Activated CD4-positive, alpha-beta T cell treated with anti-CD3 and anti-CD28 coated beads, Interleukin-2, amount 50 U/mL, for 24 hours (primary cell): ENCODE measurements at places on chromosomes 5 and 9.
A peak's percentile ranks its signal among the peaks of the same experiment; 100 is the strongest.

- DNase-seq: no peak
Observed at GRCh38 chr5:72397836-72398235, 77.7 kb downstream of the PTCD2 start.

DNA sequence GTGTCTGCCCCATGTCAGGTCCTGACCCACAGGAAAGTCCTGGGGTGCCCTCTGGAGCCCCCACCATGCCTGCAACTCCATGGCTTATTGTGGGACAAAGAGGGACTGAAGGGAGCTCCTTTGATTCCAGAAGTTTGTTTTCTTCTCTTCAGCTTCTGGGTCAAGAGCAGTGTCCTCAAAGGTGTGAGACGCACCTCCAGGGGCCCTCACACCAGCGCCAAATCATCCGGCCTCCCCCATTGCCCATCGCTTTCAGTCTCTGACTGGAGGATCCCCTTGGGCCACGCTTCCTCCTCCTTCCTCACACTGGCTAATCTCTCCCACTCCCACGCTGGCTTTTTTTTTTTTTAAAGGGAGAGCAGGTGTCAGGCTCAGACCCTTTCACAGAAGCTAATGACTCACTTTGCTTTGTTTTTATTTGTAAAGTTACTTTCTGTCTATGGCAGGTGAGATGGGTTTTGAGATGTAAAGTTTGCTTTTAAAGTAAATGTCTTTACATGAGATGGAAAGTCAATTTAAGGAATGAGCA lies 16.7 kb downstream of the CDHR2 start:
- no peak for DNase-seq

DNA sequence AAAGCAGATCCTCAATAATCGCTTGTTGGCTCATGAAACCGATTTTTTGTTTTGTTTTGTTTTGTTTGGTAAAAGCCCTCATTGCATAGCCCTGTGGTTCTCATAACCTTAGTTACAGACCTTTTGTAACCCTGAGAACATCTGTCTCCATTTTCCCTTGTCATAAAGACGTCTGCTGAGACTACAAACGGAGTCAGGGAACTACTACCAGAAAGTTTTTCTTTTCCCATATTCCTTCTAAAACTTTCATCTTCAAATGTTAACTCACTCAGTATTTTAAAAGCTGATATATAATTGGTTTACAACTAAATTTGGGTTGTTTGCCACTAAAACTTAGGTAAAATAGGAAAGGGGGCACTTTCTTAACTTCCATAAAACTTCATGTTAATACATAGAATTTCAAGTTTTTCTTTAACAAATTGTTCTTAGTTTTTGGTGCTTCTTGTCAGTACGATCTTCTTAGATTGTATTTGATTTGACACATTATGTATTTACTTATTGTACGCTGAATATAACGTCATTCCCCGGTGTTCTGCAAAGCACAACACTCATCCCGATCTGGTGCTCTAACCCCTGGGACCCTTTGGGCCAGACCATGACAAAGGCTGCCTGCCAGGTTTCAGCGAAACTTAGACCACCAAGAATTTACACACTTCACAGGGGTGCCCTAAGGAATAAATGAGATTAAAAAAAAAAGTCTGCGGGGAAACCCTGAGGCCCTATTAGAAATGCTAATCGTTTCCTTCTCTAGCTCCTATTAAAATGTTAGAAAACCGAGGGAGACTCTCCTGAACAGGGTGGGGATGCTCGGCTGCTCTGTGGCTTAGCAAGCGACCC lies 1.1 kb upstream of the ANP32B start:
- DNase-seq: no peak

GRCh38 chr5:171479776-171480125 lies 60.3 kb downstream of the FGF18 start:
- no peak for DNase-seq

DNA sequence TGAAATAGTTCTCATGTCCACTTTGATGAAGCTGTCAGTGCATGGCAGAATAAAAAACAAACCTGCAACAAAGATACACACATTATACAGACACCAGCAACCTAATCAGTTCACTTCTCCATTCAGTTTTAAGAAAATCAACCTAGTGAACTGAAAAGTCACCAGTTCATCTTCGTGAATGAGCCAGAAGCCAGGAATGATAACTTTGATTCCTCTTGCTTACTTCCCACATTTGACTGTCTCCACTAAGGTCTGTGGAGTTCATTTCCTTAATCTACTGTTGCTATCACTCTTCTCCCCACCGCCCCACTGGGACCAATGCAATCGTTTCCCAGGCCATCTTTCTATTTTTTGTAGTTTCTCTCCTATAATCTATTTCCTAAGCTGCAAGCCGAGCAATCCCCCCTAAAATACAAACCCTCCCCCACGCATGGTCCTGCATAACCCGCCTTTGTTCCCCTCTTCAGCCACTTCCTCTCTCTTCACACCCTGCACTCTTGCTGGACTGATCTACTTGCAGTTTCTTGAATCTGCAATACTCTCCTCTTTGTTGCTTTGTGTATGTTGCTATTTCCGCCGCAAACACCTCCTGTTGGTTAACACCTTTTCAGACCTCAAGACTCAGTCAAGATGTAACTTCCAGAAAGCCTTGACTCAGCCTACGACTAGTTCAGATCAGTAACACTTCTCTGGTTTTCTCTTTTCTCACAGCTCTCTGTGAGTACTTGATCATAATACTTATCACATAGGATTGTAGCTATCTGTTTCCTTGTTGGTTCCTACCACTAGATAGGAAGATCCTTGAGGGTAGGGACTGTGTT lies 16.6 kb downstream of the STOM start:
- peak; percentile 34 for DNase-seq

DNA sequence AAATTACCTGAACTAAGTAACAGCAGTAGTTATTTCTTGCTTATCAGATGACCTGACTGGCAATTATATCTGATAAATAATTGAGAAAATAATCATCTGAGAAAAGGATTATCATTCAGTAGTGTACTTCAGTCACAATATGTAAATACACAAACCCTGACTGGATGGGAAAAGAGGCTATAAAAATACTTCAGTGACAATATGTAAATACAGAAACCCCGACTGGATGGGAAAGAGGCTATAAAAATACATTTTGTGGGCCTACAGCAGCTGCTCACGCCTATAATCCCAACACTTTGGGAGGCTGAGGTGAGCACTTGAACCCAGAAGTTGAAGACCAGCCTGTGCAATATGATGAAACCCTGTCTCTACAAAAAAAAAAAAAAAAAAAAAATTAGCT lies 11.1 kb downstream of the UBAP2 start:
- DNase-seq: no peak

- no peak for DNase-seq
Observed at GRCh38 chr9:72998363-72998762, 45.5 kb upstream of the ALDH1A1 start.

- no peak for DNase-seq
Observed at GRCh38 chr5:168468836-168469235, 17.4 kb upstream of the RARS1 start.

DNA sequence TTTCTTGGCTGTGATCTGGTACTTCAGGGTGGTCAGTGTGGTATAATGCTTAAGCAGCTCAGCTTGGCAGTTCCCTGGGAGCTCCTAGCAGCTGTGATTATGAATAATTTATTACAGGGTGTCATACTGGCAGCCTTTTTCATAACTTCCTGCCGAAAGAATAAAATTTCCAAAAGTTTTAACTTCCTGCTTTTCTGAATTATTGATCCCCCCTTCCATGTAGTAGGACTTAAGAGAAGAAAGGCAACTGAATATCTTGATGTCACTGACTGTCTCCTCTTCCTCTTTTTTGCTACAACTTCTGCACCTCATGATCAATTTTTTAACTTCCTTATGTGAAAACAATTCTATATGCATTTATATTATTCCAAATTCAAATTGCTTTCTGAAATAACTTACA lies 74.3 kb upstream of the SPEF2 start:
- DNase-seq: no peak

- DNase-seq: no peak
Observed at GRCh38 chr5:167790462-167791260, 500.8 kb upstream of the WWC1 start.

- no peak for DNase-seq
Observed at GRCh38 chr5:98741926-98742325, 31.5 kb upstream of the RGMB start.

DNA sequence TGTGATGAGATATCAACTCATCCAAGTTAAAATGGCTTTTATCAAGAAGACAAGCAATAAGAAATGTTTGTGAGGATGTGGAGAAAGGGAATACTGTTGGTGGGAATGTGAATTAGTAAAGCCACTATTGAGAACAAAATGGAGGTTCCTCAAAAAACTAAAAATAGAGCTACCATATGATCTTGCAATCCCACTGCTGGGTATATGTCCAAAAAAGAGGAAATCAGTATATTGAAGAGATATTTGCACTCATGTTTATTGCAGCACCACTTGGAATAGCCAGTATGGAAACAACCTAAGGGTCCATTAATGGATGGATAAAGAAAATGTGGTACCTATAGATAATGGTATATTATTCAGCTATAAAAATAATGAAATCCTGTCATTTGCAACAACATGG lies 25.1 kb downstream of the PPIP5K2 start:
- DNase-seq: no peak

GRCh38 chr5:135242866-135243555 lies 156.0 kb downstream of the MACROH2A1 start:
- no peak for DNase-seq

- no peak for DNase-seq
Observed at GRCh38 chr9:126347093-126347492, 20.5 kb downstream of the MVB12B start.

GRCh38 chr5:43530648-43531047 lies 15.7 kb upstream of the C5orf34 start:
- DNase-seq: no peak

GRCh38 chr9:99167694-99168093 lies 54.0 kb downstream of the ALG2 start:
- no peak for DNase-seq

DNA sequence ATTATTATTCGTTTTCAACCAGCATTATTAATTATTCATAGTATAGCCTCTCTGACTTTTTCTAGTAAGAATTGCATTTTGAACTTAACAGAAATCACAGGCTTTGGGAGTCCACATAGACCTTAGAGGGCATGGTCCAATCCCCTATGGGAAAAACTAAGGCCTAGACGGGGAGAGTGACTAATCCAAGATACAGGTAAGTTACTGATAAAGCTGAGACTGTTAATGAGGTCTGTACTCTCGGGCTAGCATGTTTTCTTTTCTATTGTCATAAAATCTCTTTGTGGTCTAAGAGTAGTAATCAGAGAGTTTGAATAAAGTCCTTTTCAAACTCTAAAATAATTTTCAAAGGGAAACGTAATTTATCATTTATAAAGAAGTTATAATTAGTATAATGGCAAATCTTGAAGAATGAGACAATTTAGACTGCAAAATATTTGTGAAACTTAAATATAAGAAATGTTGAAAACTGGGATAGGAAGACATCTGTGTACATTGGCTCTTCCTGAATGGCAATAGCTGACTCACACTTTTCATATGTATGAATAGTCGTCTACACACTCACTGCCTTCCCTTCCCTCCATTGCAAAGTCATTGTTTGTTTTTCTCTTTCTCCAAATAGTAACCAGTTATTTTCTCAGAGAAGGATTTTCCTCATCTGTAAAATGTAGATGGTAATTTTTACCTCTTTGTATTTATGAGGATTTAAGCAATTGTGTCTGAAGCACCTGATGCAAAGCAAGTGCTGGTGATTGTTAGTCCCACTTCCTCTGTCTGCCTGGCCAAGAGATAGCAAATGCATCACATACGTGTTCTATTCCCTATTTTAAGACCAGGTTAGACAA lies 207.9 kb upstream of the CD180 start:
- DNase-seq: no peak

DNA sequence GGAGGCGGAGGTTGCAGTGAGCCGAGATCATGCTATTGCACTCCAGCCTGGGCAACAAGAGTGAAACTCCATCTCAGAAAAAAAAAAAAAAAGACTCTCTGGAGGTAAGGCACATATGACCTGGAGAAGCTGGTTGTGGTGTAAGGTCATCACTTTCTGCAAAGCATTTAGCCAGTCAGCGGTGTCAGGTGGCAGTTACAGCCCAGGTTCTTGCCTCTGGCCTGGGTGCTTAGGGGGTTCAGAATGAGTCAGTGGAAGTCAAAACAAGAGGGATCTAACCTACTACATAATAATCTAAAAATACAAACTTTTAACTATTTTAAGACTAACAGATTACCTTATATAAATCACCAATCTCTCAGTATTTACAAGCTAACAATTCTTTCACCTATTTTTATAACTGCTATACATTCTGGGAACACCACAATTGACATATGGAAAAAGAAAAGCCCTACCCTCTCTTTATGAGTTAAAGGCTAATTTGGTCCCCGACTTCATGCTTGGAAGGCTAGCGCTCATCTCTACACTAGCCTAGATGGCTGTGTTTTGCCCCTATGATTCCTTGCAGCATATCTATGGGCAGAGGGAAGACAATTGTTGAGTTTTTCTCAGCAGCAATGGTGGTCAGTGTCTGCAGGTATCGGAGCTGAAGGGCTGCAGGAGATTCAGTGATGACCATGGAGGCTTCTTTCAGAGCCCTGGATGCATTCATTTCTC lies 29.2 kb downstream of the STOM start:
- no peak for DNase-seq

DNA sequence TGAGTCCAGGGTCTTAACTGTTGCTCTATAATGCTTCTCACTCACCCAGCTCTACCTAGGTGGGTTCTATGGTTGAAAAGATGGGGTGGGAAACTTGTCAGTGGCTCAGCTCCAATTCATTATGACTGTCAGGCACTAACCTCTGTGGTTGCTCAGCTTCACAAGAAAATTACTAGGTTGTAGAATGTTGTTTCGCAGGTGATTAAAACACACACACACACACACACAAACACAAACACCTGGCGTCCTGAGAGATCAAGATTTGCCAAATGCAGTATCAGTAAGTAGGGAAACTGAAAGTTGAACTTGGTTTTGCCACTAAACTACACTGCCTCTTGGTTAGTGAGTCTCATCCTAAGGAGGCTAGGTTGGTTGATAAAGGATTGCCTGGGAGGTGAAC lies 2.8 kb downstream of the MCCC2 start:
- DNase-seq: no peak

DNA sequence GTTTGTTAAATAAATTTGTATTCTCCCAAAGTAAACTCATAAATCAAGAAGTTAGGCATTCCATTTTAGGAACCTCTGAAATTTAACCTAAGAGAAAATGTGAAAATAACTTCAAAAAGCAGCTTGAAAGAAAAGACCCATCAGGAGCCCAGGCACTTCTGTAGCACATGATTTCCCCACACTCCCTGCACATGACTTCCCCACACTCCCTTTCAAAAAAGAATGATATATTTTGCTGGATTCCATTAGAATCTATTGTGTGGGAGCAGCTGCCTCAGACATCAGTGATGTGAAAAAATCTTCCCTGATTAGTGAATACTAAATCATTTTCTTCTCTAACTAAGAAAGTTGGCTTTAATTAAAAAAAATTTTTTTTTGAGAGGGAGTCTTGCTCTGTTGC lies 83.3 kb downstream of the GLDC start:
- DNase-seq: no peak
